ENCODE measurements at places on chromosomes 12 and 14.

GRCh38 chr12:5830111-5830510 is 114.9 kb downstream of the ANO2 start:
- DNase-seq: no peak

- DNase-seq: no peak
Measured at GRCh38 chr14:59377991-59378601, 87.1 kb downstream of the GPR135 start.

- no peak for DNase-seq
Measured at GRCh38 chr12:50121641-50122040, 9.6 kb downstream of the COX14 start.

DNA sequence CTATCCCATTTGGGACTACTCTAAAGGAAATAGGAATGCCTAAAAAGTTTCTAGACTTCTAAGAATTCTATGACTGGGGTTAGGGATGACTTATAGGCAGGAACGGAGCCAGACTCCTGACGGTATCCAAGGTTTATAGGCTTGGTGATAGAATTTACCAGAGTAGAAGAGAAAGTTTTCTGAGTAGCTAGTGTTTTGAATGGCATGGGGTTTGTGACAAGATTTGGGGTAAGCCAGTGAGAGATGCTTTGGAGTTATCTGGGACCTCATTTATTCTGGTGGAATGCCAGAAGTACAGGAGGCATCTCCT is 444.6 kb downstream of the RAD51B start:
- DNase-seq: no peak

DNA sequence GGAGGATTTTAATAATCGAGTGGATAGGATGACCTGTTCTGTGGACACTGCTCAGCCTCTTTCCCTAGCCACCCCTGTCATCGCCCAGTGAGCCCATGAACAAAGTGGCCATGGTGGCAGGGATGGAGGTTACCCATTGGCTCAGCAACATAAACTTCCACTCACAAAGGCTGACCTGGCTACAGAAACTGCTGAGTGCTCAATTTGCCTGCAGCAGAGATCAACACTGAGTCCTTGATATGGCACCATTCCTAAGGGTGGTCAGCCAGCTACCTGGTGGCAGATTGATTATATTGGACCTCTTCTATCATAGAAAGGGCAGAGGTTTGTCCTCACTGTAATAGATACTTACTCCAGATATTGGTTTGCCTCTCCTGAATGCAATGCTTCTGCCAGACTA is 465.4 kb upstream of the FBXO33 start:
- DNase-seq: no peak

DNA sequence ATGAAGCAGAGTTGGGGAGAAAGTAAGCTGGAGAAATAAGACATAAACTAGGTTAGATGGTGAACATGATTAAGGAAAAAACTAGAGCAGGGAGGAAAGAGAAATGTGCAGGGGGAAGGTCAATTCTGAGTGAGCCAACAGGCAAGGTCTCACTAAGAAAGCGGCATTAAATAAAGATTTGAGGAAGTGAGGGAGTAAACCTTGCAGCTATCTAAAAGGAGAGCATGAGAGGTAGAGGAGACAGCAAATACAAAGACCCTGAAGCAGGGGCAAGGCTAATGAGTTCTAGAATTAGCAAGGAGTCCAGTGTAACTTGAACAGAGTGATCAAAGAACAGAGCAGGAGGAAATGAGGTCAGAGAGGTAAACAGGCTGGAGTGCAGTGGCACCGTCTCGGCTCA is 4.4 kb upstream of the SOCS2 start:
- no peak for DNase-seq

- peak; percentile 12 for DNase-seq
Measured at GRCh38 chr12:46300910-46301309, 32.1 kb upstream of the SLC38A1 start.

DNA sequence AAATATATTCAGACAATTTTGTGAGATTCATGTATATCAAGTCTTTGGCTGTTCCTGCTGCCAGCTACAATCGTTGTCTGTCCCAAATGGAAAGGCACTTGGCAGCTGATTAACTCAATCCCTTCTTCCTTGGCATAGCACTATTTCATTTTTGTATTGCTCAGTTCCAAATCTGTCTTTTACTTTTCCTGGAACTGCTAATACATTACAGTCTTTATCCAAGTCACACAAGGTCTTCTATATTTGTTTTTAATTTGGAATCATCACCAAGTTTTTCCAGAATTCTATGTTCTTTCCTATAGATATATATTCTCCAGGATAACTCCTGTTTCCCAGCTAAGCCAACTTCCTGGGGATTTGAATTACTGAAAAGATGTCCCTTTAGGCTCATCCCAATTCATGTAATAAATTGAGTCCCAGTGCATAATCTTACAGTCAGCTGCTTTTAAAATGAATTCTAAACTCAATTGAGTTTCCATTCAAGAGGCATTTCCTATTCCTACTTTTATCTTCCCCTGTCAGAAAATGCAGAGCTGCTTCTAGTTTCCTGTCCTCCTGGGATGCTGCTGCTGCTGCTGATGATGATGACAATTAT is 45.9 kb downstream of the DYRK2 start:
- DNase-seq: no peak

DNA sequence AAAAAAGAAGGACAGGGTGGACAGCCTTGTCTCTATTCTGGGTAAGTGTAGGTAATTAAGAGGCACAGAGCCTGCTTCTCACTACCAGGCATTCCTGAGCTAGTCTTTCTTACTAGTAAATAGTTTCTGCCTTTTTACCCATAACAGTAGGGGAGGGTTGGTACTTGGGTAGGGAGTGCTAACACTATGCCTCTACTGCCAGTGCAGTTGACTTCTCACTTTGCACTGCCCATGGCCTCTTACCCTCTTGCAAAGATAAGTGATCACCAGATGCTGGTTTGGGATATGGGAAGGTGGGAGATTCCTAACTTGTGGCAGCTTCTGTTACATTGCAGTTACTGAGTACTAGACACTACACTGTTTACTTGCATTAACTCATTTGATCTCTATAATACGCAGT is 11.6 kb downstream of the AHSA1 start:
- DNase-seq: no peak
